Uterine smooth muscle cell (primary cell): ENCODE measurements at places on chromosomes 7 and 10. TPM values are rescaled to one million over a fixed set of nuclear protein-coding genes. Genes with fewer than 3 reads are reported as not detected.

PRSS37 gene
- total RNA-seq, result not detected in 2 replicates

CALHM1 gene
- total RNA-seq, result not detected in 2 replicates

PDE6C gene
- total RNA-seq, result not detected in 2 replicates

CACNB2 gene
- total RNA-seq, result 0.33 and 0.75 TPM in 2 replicates

HOXA2 gene
- total RNA-seq, result under 0.01 TPM in 1 of 2 replicates, not detected in the other

EN2 gene
- not detected in 2 replicates for total RNA-seq

COBL gene
- total RNA-seq, result under 0.01 TPM in 2 replicates

ZNF277 gene
- total RNA-seq, result 24.1 and 52.2 TPM in 2 replicates

FEZF1 gene
- not detected in 2 replicates for total RNA-seq

TAF5 gene
- 4.2 and 7.7 TPM in 2 replicates for total RNA-seq

CLCN1 gene
- total RNA-seq, result not detected in 2 replicates
